ENCODE measurements at places on chromosomes 3 and 15.

- DNase-seq = no peak
These were observed 199.5 kb upstream of the LMCD1 start for GRCh38 chr3:8301977-8302735.

- DNase-seq = peak; percentile 32
These were observed 77.8 kb upstream of the HES1 start for GRCh38 chr3:194058189-194058571.

GRCh38 chr15:67937153-67937761 is 97.4 kb upstream of the RNU6-1 start:
- DNase-seq = no peak

DNA sequence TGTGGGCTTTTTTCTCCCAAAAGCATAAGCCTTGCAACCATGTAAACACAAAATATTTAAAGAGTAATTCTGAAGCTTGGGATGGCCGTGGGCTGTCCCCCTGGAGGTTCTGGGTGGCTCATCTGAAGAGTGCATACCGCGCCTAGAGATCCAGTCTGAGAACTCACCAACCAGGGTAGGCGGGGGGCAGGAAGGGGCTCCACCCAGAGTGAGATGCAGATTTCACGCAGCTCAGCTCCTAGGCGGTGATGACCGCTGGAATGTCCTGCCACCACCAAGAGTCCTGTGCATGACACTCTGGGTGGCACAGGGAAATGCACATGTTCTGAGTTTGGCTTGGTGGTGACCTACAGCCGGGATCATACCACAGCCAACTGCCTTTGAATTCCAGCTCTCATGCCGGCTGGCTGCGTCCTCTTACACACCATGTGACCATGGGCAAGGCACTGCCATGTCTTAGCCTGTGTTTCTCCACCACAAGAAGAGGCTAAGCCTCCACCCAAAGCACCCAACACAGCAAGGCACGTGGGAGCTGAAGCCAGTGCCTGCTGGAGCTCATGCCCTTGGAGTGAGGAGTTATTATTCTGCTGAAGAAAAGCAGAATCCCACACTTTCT is 125.1 kb upstream of the IQSEC1 start:
- no peak for DNase-seq

GRCh38 chr3:55194376-55194775 is 266.5 kb upstream of the LRTM1 start:
- no peak for DNase-seq

- DNase-seq = no peak
These were observed 767 bp upstream of the GATA2 start for GRCh38 chr3:128493570-128494366.

GRCh38 chr3:194019398-194020165 is 116.4 kb upstream of the HES1 start:
- no peak for DNase-seq

DNA sequence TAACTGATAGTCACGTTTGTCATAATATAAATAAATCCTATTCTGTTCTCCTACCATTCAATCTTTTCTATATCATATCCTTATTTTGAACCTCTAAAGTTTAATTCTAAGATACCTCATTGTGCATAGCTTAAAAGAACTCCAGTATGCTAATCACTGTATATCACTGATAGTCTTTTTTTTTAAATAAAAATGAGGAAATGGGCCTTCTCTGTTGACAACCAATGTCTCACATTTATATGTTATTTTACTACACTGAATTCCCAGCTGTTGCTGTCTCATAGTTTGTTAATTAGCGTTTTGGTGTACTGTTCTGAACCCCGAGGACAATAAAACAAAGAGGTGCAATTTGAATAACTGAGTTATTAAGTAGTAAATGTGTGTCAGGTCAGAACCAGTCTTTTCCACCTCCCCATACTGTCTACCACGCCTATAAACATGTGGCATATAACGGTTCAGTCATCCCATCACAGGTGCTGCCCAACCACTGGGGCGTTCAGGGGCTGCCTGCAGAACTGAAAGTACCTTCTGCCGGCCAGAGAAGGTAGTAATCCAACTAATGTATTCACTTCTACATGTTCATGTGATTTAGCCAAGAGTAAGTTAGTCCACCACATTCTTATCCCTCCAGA is 14.9 kb downstream of the CBLB start:
- DNase-seq = peak; percentile 73
